Fibroblast of skin of right quadriceps (primary cell): ENCODE measurements at places on chromosomes 11 and 22.

DNA sequence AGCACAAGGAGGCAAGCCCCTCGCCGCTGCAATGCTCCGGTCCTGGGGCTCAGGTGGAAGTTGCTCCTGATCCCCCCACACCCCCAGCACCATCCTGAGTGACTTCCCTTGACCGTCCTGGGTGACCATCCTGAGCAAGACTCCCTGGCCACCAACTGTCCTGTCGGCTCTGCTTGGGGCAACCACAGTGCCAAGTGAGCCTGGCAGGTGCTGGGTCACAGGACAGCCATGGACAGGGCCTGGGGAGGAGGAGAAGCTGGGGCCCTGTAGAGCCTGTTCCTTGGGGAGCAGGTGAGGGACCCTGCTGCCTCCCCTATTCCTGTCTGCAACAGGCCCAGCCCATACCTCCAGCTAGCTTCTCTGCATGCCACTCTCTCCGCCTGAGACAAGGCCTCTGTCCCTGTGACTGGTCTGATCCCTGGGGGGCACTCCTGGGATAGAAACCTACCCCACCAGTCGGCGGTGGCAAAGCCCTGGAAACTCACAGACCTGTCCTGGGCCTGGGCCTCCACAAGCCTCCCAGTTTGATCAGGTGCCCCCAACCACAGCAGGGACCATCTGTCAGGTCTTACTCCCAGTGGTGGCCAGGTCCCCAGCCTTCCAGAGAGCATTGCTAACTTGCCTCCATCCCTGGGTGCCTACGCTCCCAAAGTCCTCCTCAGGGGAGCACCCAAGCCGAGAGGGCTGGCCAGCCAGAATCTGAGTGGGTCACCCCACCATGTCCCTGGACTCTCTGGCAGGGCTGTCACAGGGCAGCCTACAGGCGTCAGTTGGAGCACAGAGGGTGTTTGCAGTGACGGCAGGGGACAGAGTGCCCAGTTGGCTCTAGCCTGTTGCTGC, 68.7 kb upstream of the WNT7B start:
- no peak for DNase-seq

DNA sequence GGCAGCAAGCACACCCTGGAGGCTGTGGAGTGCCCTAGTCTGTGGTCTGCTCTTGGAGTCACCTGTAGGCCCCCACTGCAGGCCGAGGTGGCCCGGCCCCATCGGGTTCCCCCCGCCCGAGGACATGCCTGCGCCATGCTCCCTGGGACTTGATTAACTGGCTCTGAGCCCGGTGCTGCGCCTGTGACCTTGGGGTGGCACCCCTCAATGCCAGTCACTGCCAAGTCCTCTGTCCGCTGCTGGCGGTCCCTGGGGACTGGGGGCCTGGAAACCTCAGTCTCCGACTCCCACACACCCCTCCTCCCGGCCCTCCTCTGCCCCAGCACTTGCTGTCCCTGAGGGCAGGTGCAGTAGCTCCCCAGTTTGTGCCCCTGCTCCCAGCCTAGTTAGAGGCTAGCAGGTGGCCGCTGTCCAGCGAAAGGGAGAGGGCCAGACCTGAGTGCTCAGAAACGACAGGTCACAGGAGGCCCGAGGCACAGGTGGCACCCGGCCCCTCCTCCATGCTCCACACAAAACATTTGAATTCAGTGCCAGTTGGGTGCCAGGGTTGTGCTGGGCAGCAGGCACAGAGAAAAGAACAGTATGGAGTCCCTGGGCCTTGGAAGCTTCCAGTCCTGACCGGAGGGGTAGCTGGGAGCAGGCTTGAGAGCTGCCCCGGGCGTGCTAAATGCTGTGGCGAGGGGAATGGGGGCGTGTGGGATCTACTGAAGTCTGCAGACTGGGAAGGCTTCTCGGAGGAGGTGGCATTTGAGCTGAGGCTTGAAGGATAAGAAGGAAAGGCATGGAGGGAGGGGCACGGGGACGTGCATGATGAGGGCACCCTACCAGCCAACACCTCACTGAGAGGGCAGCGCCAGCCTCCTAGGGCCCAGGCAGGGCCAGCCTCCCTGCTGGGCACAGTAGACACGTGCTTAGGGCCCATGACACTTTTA, 16.4 kb upstream of the FLRT1 start:
- DNase-seq: no peak

DNA sequence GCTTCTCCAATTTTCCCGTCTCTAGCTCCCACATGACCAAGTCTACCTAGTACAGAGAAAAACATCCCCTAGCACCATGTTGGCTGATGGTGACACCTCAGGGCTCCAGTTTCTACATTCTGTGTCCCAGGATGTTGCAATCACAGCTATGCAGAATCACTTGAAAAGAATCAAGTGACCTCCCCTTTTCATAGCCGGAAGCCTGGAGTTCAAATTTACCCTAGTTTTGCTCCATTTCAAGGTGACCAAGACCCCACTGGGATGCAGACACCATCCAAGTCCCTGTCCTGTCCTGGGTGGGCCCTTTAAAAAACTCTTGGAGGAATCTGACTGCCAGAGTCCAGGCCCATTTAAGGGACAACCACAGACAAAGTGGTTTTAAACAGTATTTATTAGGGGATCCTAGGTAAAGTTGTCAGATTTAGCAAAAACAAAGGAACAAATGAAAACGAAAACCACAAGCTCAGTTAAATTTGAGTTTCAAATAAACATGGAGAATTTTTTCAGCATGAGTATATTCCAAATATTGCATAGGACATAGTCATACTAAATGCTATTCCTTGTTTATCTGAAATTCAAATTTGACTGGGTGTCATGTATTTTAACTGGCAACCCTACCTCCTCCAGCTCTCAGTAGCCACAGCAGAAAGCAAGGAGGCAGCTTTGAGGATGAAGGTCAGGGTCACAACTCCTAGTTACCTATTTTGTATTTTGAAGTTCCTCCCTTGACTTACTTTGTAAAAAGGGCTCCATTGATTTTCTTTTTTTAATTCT, 52.4 kb downstream of the MIAT start:
- peak; percentile 72 for DNase-seq

DNA sequence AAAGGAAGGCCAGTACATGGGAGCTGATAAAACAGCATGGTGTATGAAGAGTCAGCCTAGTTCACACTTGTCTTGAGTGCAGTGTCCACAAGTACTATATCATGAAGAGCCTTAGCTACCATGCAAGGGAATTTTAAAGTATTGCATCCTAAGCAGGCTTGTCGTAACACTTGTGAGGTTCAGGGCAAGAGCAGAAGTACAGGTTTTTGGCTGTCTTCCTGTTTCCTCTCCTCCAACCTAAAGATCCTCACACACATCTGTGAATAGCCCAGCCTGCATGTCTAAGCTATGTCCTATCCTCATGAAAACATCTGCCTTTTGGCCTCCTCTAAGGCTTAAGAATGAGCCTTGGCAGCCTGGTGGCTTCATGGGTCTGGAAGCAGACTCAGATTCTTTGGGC, 34.6 kb upstream of the TMEM123 start:
- no peak for DNase-seq

- no peak for DNase-seq
Measured at GRCh38 chr22:38953577-38954413, 3.6 kb upstream of the APOBEC3A start.

GRCh38 chr11:127424661-127425060, 424.1 kb upstream of the KIRREL3 start:
- no peak for DNase-seq

- peak; percentile 35 for DNase-seq
Measured at GRCh38 chr11:120304526-120304925, 20.6 kb upstream of the TLCD5 start.

- no peak for DNase-seq
Measured at GRCh38 chr22:36452250-36452977, 29.0 kb downstream of the TXN2 start.

- no peak for DNase-seq
Measured at GRCh38 chr22:22749167-22749758, 104.8 kb downstream of the GGTLC2 start.

DNA sequence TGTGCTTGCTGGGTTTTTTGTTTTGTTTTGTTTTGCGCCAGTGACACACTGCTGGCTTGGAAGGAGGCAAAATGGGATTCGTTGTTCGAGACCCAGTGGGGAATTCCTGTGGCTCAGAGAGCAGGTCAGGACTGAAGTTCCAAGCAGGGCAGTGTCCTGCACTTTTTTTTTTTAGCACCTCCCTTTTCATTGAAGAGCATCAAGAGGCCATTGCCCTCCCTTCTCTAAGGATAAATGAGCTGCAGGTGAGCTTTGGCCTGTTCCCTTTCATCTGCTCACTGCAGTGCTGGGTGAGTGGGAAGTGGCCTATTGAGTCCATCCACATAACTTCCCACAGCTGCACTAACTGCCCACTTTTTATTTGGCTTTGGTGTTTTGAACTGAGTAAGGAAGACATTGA, 87.8 kb downstream of the ARHGAP42 start:
- DNase-seq: no peak

GRCh38 chr11:128210148-128210940, 377.0 kb downstream of the ETS1 start:
- DNase-seq: peak; percentile 99
